ENCODE measurements at places on chromosomes 11 and 22.

DNA sequence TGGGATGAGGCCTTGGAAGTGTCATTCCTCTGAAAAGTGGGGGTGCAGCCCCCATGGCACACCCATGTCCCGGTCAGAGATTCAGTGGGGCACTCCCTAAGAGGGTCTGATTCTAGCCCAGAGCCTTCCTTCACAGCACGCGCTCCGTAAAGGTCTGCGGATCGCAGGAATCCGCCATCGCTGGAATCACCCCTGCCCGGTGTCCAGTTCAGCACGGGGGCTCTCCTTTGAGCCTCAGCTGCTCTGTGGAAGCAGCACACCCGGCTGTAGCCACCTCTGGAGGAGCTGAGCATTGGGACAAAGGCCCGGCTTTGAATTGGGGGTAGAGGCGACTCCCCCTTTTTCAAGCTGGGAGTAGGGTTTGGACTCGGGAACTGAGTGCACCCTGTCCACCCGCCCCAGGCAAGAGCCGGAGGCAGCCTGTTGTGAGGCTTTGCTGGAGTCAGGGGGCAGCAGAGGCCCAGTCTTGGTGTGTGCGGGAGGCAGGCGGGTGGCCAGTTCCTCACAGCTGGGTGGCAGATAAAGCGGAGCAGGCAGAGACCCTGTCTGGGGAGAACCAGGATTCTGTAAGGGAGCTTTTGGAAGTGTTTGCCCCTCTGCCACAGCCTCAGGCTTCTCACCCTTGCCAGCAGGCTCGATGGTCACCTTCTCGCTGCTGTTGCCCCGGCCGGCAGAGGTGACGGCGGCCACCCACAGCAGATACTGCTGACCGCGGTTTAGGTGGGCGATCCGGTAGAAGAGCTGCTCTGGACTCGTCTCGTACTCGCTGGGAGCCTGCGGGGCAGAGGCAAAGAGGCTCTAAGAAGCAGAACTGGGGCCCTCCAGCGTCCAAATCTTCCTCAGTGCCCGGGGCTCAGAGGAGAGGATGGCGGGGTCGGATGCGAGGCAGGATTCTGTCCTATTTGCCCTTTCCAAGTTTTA, 115.9 kb downstream of the CEP164 start:
- DNase-seq, result no peak

DNA sequence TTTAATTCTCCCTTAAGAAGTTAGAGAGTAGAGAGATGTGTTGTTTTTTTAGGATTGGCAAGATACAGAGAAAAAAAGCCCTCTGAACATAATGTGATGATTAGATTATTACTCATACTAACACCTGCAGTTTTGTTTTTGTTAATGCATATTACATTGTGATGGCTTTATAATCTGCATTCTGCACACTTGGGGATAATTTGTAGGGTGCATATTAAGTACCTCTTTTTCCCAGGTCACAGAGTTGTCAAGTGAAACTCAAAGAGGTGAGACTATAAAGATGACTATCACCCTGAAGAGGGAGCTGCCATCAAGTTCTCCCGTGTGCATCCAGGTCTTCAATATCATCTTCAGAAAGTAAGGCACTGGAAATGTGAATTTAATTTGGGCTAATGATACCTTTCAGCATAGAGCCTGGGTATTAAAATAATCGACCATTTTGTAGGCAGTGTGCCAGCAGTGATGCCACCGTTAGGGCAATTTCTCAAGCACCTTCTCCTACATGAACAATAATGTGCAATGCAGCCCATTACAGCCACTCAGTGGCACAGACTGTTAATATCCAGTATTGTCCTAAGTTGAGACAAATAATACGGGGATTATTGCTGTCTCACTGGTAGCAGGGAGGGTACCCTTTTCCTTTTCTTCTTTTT, 16.2 kb downstream of the PIWIL4 start:
- no peak for DNase-seq

DNA sequence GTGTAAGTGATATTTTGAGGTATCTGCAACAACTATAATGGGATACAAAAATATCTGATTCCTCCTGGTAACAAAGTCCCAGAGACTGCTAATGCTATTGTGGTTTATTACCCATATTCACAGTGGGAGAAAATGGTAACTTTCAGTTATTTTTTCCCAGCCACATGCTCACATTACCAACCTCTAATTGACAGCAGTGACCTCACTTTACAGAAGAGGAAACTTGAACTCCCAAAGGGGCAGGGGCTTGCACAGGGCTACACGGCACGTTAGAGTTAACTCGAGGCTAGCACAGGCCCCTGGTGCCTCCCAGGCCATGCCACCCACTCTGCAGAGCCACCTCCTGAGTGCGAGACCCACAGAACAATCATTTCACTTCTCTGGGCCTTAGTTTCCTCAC, 132.4 kb downstream of the TENM4 start:
- DNase-seq, result no peak

- no peak for DNase-seq
These were observed 80.8 kb downstream of the SGSM3 start for GRCh38 chr22:40451210-40451609.

- no peak for DNase-seq
These were observed 6.5 kb upstream of the MFNG start for GRCh38 chr22:37492428-37493344.

DNA sequence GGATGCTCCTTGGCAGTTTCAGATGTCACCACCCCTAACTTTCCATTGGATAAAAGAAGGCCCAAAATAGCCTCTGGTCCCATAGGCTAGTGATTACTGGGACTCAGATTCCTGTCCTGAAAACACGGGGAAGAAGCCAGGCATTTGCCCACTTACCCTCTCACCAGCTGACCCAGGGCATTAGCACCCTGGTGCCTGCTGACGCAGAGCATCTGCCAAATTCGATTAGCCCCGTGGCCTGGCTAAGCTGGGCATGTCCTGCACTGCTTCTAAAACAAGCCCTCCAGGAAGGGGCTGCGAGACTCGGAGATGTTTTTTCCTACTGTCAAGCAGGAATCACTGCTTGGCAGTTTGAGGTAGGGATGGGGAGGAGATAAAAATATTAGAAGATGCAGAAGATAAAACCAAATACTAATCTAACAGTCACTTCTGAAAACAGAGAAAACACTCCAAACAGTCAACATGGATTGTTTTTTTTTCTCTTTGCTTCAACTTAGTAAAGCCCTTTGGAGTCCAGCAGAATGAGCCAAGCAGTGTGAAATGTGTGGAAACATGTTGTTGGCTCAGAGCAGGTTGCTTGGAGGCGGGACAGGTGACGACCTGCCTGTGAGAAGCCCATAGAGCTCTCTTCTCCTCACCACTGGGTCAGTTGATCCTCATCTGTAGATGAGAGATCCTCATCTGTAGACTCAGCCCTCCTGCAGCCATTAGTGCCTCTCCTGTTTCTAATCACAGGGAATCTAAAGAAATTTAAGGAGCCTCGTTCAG, 54.0 kb downstream of the BDNF start:
- DNase-seq, result no peak

DNA sequence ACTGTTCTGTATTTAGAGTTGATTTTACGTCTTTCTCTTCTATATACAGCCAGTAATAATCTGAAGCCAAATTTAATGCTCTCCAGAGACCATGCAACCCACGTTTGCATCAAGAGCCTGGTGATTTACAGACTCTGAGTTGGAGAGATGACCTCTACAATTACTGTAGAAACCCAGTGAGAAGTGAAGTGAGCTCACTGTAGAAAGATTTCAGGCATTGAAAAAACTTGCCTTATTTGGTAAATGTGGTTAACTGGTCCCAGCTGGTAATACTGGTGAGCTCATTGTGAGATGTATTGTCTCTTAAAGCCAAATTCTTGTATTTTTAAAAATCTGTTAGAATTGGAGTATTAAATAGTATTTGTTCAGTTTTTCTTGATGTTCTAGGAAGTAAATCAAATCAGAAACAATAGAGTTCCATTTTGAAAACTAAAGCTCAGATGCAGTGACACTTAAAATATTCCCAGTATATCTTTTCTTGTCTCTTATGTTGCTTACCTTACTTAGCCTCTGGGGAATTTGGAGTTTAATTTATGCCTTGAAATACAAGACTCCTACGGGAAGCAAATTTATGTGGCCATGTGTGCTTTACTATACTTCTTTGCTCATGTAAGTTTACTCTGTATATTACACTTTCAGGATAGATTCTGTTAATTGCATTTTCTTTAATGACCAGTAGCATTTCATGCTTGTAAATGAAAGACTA, 189.9 kb downstream of the ARHGAP42 start:
- DNase-seq, result no peak

GRCh38 chr11:63961608-63962412, 12.6 kb upstream of the COX8A start:
- DNase-seq, result no peak

GRCh38 chr11:74710281-74710938, 20.8 kb downstream of the CHRDL2 start:
- DNase-seq, result no peak
